Kidney glomerular epithelial cell (primary cell): ENCODE measurements at places on chromosomes 3 and 15.

GRCh38 chr3:37501571-37502313 is 327.4 kb upstream of the LRRFIP2 start:
- DNase-seq = no peak

- DNase-seq = no peak
Observed at GRCh38 chr3:21174461-21174860, 576.5 kb downstream of the ZNF385D start.

DNA sequence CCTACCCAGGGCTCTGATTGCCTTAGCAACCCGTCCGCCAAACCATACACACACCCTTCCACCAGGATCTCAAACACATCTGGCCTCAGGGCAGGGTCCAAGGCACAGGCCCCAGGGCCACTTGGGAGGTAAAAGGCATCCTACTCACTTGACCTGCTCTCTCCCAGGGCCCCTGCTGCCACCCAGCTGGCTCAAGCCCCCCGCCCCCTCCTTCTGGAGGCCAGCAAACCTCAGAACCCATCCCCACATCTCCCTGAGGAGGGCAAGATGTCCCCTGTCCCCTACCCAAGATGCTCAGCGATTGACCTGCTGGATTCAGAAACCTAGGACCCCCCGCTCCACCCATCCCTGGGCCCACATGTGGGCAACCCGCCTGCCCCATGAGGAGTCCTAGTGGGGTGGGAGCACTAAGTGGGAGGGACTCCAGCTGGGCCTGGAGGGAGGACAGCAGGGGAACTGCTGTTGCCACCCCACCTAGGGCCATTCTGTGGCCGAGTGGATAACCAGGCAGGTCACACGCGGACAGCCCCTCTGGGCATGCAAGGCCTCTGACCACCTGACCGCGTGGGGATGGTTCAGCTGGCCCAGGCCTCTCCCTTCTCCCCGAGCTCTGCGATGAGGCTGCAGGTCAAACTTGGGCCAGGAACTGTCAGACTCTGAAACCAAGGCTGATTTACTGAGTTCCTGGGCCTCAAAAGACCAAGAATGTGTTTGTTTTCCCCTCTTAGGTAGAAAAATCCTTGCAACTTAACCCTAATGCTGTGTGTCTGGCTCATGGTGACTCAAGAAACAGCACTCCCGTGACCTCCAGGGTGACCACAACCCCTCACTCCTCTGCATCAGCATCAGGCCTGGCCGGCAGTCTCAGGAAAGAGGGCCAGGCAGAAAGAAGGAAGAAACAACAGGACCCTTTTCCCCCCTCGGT is 4.2 kb downstream of the MFGE8 start:
- DNase-seq = peak; percentile 24

- no peak for DNase-seq
Observed at GRCh38 chr15:44813231-44813630, 76.9 kb downstream of the TRIM69 start.

- DNase-seq = no peak
Observed at GRCh38 chr15:59407946-59408345, 30.0 kb upstream of the FAM81A start.

DNA sequence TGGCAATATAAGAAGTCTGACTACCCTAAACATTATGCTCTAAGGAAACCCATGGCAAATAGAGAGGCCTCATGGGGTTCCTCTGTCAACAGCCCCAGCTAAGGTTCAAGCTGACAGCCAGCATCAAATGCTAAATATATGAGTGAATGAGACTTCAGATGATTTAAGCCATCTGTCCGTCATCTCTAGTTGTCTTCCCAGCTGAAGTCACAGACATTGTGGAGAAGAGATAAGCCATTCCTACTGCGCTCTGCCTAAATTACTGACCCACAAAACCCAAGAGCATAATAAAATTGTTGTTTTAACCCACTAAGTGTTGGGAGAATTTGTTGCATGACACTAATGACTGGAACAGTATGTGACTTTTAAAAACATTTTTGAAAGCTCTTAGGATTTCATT is 87.3 kb upstream of the IGSF10 start:
- DNase-seq = no peak

DNA sequence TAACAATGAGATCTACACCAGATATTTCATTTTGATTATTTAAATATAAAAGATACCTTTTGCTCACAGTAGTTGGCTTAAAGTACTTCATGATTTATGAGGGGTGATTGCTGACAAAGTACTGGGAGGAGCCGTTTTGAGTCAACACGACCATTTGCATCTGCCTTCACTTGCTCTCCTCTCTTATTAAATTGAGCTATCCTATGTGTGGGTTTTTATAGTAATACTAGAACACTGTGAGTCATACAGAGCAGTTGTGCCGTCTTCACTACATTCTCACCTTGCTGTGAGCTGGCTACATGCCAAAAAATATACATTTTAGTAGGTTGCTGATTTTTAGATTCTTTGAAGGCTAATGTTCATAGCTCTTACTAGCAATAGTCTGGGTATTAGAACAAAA is 161.2 kb downstream of the ALCAM start:
- DNase-seq = peak; percentile 44

- no peak for DNase-seq
Observed at GRCh38 chr3:163468531-163469335, 1609.6 kb downstream of the SI start.

DNA sequence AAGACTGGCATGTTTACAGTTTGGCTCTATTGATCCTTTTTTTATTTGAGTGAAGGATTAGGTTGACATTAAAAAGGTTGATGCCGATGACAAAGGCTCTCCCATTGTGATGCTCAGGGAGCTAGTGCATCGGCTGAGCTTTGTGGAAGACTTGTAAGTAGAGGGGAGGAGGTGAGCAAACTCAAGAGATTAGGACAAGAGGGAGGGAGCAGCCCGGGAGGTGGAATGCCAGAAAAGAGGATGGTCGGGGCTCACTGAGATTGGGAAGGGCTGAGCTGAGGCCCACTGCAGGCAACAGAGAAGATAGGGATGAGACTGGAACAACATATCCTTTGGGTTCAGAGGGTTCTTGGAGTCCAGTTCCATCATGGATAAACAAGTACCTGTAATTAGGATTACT is 26.5 kb upstream of the PSMD6 start:
- DNase-seq = no peak

- DNase-seq = no peak
Observed at GRCh38 chr3:36178018-36178417, 202.3 kb upstream of the STAC start.
